NCI-H1694 treated with DMSO at 0.1 percent for 48 hours (cell line): ENCODE measurements at places on chromosomes 2 and 18.

DNA sequence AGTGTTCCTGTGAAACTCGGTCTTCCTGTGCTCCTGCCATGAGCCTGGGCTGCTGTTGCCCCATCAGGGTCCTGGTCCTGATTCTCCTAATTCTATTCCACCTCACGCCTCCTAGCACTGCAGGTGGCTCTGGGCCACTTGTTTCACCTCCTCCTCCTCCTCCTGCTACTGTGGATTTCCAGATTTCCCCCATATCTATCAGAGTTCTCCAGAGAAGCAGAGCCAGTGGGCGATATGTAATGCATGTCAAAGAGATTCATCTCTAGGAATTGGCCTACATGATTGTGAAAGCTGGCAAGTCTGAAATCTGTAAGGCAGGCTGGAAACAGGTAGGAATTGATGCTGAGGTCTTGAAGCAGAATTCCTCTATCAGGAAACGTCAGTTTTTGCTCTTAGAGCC is 45.3 kb downstream of the CHRNA1 start:
- no peak for DNase-seq

GRCh38 chr2:165909466-165909865 is 44.1 kb downstream of the TTC21B start:
- DNase-seq = no peak

- DNase-seq = no peak
These were observed 2.2 kb upstream of the PLB1 start for GRCh38 chr2:28493636-28494035.

- no peak for DNase-seq
These were observed 137.3 kb downstream of the TMEM131 start for GRCh38 chr2:97858442-97858841.

- no peak for DNase-seq
These were observed 479.1 kb downstream of the SPAG16 start for GRCh38 chr2:213763354-213763753.

DNA sequence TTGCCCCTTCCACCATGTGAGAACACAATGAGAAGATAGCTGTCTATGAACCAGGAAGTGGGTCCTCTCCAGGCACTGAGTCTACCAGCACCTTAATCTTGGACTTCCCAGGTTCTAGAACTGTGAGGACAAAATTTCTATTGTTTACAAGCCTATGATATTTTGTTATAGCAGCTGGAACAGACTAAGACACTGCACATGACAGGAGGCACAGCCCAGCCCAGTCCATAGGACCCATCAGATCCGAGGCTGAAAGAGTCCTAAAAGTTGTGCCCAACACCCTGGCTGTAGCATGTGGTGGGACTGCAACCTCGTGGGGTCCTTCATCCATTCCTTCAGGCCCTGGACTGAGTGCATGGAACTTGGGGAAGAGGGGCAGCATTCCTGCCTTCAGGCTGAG is 48.4 kb upstream of the YWHAQ start:
- DNase-seq = no peak

- no peak for DNase-seq
These were observed 36.2 kb upstream of the INO80C start for GRCh38 chr18:35533916-35534405.

DNA sequence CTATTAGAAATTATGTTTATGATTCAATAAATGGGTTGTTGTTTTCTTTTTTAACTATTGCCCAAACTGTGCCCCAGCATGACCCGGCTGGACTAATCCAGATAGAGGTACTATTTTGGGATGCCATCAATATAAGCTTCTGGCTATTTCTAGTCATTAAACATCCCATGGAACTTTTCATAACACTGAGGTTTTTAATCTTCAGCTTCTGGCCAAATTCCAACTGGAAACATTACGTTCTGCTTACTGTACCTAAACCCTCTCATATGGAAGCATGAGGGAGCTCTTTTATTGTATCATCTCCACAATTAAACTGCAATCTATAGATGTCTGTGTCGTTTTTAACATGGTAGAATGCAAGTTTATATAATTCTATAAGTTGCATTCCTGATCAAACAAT is 674.7 kb downstream of the ARHGAP15 start:
- no peak for DNase-seq

DNA sequence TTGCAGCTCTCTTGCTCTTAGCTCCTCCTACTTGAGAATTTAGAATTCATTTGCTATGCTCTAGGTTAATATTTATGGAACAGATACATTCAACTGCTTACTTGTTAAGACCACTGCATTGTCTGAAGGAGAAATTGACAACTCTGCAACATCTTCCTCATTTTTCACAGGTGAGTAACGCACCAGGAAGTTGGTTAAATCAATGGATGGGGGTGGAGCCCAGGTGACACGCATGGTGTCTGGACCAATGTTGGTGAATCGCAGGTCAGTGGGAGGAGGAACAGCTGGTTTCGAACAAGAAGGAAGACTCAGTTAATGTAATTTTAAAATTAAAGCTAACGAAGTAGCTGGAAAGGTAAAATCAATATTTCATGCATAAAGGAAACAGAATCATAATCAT is 44.3 kb downstream of the FN1 start:
- no peak for DNase-seq
